Eye (tissue), 1 donor: ENCODE measurements at places on chromosomes 3 and 15.

- DNase-seq: no peak
Observed at GRCh38 chr3:117172426-117172825, 462.8 kb downstream of the TUSC7 start.

DNA sequence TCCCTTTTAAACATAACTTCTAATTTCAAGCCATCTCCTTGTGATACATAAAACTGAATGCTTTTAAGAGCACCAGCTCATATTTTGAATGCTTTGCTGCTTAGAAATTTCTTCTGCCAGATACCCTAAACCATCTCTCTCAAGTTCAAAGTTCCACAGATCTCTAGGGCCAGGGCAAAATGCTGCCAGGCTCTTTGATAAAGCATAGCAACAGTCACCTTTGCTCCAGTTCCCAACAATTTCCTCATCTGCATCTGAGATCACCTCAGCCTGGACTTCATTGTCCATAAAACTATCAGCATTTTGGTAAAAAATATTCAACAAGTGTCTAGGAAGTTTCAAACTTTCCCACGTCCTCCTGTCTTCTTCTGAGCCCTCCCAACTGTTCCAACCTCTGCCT, 17.5 kb downstream of the OSTN start:
- no peak for DNase-seq

GRCh38 chr3:23713641-23714040, 92.1 kb upstream of the UBE2E1 start:
- no peak for DNase-seq

DNA sequence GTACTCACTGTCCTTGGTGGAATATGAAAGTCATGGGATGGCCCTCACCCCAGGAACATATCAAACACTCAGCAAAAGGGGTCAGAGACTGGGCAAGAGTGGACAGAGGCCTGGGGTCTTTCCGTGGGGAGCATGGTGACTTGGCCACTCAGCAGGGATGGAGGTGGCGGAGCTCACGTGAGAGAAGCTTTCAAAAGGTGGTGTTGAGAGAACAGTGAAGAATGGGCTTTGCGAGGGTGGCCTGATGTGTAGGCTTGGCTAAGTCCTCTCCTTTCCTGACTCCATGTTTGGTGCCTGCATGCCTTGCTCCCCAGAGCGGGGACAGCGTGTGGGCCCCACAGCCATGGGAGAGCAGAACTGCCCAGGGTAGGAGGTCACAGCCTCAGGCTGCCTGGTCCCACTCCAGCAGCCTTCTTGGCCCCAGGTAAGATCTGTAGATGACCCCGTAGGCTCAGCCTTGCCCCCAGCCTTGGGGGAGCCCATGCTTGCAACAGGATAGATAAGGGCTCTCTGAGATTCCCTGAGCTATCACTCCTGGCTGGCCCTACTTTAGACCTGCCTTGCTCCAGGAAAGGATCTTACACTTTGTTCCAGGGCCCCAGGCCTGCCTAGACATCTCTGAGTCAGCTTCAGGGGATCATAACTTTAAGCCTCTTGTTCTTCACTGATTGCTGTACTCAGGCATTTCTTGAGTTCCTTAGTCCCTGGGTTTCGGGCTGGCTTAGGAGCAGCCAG, 17.0 kb downstream of the RPLP1 start:
- no peak for DNase-seq

GRCh38 chr3:4688411-4688810, 195.3 kb downstream of the ITPR1 start:
- DNase-seq: no peak

GRCh38 chr3:65944252-65944651, 94.5 kb downstream of the MAGI1 start:
- no peak for DNase-seq

DNA sequence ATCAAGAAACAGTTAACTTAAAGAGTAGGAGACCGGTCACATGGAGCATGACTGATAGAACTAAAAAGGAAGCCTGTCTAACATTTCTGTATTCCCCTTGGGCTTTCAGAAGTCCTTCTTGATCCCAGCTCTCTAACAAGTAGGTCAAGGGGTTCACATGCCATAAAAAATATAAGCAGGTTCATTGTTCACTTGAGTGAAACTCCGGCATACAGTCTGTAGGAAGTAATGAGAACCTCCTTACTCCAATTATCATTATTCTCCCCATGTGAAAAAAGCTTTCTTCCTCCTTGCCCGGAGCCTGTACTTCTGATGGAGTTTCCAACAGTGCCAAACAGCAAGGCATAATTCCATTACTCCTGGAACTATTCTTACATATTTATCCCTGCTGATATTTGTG, 242.8 kb upstream of the CNTN4 start:
- peak; percentile 9 for DNase-seq

DNA sequence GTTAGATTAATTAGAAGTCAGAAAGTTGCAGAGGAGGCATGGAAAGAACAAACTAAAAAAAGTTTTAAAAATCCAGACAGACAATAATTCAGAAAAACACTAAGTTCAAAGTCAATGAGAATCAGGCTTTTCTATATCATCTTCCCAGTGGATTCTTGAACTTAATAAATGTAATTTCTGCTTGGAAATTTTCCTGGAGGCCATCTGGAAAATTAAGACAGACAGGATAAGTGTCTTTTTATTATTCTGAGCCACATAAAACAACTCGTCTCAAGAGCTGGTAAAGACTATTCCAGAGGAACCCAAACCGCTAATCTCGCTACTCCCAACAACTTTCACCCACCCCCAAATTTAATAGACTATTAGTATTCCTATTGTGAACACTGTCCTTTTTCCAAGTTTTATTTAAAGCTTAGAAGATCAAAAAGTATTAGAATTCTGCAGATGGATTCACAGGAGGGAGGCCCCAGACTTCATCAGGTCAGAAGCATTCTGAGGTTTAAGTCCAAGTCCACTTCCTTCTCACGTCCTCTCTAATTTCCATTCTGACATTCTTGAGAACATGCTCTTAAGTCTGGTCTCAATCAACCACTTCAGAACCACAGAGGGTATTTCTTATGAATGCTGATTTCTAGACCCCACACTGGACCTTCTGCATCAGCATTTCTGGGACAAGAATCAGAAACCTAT, 61.3 kb downstream of the ERC2 start:
- peak; percentile 20 for DNase-seq

DNA sequence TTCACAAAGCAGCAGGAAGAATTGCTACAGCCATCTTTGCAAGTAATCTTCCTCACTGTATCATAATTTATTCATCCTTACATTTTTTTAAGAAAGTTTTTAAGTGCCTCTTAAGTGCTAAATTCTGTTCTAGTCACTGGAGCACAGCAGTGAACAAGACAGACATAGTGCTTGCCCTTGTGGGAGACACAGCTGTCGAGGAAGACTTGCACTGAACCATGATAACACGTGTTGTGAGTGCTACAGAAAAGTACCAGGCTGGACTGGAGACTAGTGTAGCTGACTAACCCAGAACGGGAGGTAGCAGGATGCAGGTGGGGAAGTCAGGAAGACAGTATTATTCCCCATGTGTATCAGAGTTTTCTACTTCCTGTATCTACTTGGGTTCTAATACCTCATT, 300.6 kb downstream of the TBL1XR1 start:
- peak; percentile 67 for DNase-seq
